Renal pelvis (tissue), 12 donors: ENCODE measurements at places on chromosomes 5 and 9. TPM values are rescaled to one million over a fixed set of nuclear protein-coding genes. Genes with fewer than 3 reads are reported as not detected.

Gene RNF224
- polyA plus RNA-seq, result 13.8 TPM

Gene TLE1
- polyA plus RNA-seq, result 77.5 TPM

Gene GABRA6
- polyA plus RNA-seq, result not detected

Gene ROPN1L
- 0.67 TPM for polyA plus RNA-seq

Gene GNPDA1
- polyA plus RNA-seq, result 64.7 TPM

Gene ADAMTS16
- polyA plus RNA-seq, result 80.2 TPM

Gene PLCXD3
- 0.23 TPM for polyA plus RNA-seq

Gene CTSV
- 31.5 TPM for polyA plus RNA-seq

Gene TOPORS
- polyA plus RNA-seq, result 25.4 TPM

Gene IL17B
- 1.5 TPM for polyA plus RNA-seq

Gene TRIM32
- polyA plus RNA-seq, result 23.7 TPM

Gene CCDC171
- polyA plus RNA-seq, result 6.1 TPM

Gene SPATA31A1
- polyA plus RNA-seq, result not detected

Gene PCDHGA1
- 0.81 TPM for polyA plus RNA-seq

Gene CCDC187
- polyA plus RNA-seq, result 2.7 TPM

Gene LCN15
- polyA plus RNA-seq, result 0.15 TPM

Gene ECM2
- 14.1 TPM for polyA plus RNA-seq

Gene WDR31
- polyA plus RNA-seq, result 5.0 TPM

Gene ACSL6
- 1.8 TPM for polyA plus RNA-seq

Gene NCBP1
- 46.0 TPM for polyA plus RNA-seq

Gene C6
- polyA plus RNA-seq, result 2.1 TPM

Gene KIF20A
- 41.1 TPM for polyA plus RNA-seq

Gene SV2C
- 0.21 TPM for polyA plus RNA-seq

Gene EIF4E1B
- 0.10 TPM for polyA plus RNA-seq

Gene HMCN2
- polyA plus RNA-seq, result 1.6 TPM

Gene MSH3
- polyA plus RNA-seq, result 17.2 TPM

Gene DOCK8
- polyA plus RNA-seq, result 12.9 TPM

Gene GDNF
- polyA plus RNA-seq, result 7.0 TPM

Gene NR2F1
- 295 TPM for polyA plus RNA-seq

Gene TMEM174
- polyA plus RNA-seq, result 27.2 TPM

Gene IFNE
- polyA plus RNA-seq, result 0.40 TPM

Gene SAXO1
- 0.18 TPM for polyA plus RNA-seq

Gene NDOR1
- polyA plus RNA-seq, result 17.2 TPM

Gene DND1
- polyA plus RNA-seq, result not detected

Gene RNF208
- 12.8 TPM for polyA plus RNA-seq

Gene AK3
- polyA plus RNA-seq, result 81.9 TPM

Gene SLC1A1
- polyA plus RNA-seq, result 18.2 TPM

Gene CRB2
- 30.4 TPM for polyA plus RNA-seq

Gene IFNA13
- polyA plus RNA-seq, result not detected

Gene IL4
- not detected for polyA plus RNA-seq

Gene SAPCD2
- 10.0 TPM for polyA plus RNA-seq

Gene NAIP
- 17.3 TPM for polyA plus RNA-seq

Gene FOXD4L6
- polyA plus RNA-seq, result not detected

Gene ZDHHC11
- 12.0 TPM for polyA plus RNA-seq

Gene PRDM9
- not detected for polyA plus RNA-seq

Gene BARX1
- polyA plus RNA-seq, result 0.78 TPM

Gene RCL1
- polyA plus RNA-seq, result 18.2 TPM

Gene PRLR
- 56.4 TPM for polyA plus RNA-seq

Gene PCDHGB6
- polyA plus RNA-seq, result 7.8 TPM

Gene ALDH7A1
- 167 TPM for polyA plus RNA-seq
